ENCODE measurements at places on chromosomes 3 and 15. TPM values are rescaled to one million over a fixed set of nuclear protein-coding genes. Genes with fewer than 3 reads are reported as not detected.

DNA sequence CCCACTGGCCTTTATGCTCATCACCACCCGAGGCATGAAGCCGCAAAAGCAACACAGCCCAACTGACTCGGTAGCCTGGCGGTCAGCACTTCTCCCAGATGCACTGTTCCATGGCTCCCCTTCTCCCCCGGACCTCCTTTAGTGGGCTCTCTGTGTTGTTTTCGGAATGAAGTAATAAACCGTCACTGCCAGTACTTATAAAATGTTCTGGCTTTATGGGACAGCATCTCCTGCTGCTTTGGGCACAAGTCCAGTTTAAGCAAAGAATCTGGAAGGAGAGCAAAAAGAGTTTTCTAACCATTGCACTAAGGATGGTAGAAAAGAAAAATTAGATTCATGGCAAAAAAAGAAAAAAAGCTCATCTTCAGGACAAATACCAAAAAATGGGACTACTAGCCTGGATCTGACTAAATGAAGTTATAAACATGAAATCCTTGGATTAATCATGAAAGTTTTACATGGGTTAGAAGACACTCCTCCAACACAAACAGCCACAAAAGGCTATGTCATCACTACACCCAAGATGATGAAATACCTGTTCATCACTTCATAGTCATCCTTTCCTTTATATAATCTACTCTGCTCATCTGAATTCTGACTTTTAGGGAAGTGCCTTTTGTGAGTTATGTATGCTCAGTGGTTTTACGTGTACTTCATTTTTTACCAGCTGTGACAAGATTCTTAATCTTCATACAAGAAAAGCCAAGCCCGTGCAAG is 89.5 kb upstream of the UBE2E2 start:
- H3K4me3 ChIP-seq = no peak overlapping the region
- H3K4me1 ChIP-seq = peaks cover 5% of the 10 kb centered on the region
- H3K27ac ChIP-seq = no peak overlapping the region
- H3K36me3 ChIP-seq = no peaks in the 10 kb centered on the region

GRCh38 chr15:77482570-77482969 is 61.9 kb downstream of the HMG20A start:
- DNase-seq = no peak
- no peaks in the 10 kb centered on the region for H3K27me3 ChIP-seq
- H3K4me3 ChIP-seq = no peak overlapping the region
- H3K4me1 ChIP-seq = no peaks in the 10 kb centered on the region
- peaks cover 10% of the 10 kb centered on the region for H3K36me3 ChIP-seq

GRCh38 chr3:167723872-167724271 is 10.8 kb downstream of the PDCD10 start:
- H3K27ac ChIP-seq = no peak overlapping the region
- H3K4me3 ChIP-seq = no peak overlapping the region
- DNase-seq = no peak
- H3K27me3 ChIP-seq = no peaks in the 10 kb centered on the region
- H3K36me3 ChIP-seq = peaks cover 14% of the 10 kb centered on the region
- H3K4me1 ChIP-seq = peaks cover 8% of the 10 kb centered on the region

DNA sequence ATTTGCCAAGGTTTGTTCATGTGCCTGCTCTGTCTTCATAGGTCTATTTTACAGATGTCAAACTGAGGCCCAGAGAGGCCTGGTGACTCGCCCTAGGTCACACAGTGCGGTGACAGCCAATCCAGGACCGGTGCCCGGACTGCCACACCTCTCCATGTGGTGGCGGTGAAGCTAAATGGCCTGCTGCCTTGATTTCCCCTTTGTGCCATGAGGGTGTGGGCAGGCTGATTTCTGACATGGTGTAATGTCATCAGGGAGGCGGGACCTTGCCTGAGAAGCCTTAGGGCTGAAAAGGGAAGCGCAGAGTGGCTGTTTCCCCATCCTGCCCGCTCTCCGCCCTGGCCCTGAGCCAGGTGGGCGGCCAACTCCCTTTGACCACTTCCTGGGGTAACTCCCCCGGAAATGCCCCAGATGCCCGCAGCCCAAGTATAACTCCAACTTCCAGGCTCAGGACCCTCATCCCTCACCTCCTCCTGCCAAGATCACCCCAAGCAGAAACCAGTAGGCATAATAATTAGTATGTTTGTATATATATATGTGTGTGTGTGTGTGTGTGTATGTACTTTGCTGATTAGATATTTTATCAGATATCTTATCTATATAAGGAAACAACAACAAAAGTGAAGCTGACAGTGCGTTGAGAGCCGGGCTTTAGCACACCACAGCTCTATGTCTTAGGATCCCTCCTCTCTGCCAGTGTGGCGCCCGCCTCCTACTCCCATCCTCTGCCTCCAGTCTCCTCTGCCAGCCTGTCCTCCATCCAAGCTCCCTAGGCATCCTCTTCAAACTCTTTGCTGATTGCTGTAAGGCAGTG is 63.9 kb downstream of the IQSEC1 start:
- H3K36me3 ChIP-seq = peaks cover 30% of the 10 kb centered on the region
- peak overlapping the region; percentile 15 for H3K4me3 ChIP-seq
- no peaks in the 10 kb centered on the region for H3K27me3 ChIP-seq
- peaks cover 64% of the 10 kb centered on the region for H3K4me1 ChIP-seq

Gene CEP152
- 8.7 TPM for total RNA-seq

Gene CHRM5
- not detected for total RNA-seq

Gene A4GNT
- not detected for total RNA-seq

Measured in T-cell (primary cell).